ENCODE measurements at places on chromosomes 7 and 10. TPM values are rescaled to one million over a fixed set of nuclear protein-coding genes. Genes with fewer than 3 reads are reported as not detected.
A peak's percentile ranks its signal among the peaks of the same experiment; 100 is the strongest.

DNA sequence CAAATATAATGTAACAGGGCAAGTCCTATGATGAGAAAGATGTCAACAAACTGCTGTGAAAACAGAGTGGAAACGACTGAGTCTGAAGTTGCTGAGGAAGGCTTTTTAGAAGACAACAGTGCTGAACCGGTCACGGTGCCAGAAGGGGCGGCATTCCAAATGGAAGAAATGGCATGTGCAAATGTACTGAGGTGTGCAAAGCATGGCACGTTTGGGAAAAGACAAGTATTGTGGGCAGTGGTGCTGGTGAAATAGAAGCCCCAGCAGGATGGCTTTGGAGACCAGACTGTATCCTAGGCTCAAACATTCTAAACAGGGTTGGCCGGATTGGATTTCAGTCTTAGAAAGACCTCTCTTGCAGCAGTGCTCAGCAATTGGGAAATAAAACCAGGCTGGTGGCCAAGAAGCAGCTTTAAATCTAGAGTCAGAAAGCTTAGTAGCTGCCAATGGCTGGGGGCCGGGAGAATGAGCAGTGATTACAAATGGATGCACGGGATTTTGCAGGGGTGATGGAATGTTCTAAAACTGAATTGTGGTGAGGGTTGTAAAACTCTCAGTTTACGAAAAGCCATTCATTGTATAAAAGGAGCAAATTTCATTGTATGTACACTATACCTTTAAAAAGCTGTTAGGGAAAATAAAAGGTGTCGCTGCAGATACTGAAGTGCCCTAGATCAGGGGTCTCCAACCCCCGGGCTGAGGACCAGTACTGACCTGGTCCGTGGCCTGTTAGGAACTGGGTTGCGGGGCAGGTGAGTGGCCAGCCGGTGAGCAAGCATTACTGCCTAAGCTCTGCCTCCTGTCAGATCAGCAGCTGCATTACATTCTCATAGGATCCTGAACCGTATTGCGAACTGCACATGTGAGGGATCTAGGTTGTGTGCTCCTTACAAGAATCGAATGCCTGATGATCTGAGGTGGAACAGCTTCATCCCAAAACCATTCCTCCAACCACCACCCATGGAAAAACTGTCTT is 141.6 kb downstream of the HIBADH start:
- H3K4me3 ChIP-seq: no peak overlapping the region
- H3K36me3 ChIP-seq: peaks cover 3% of the 10 kb centered on the region
- H3K27me3 ChIP-seq: no peaks in the 10 kb centered on the region
- H3K4me1 ChIP-seq: no peaks in the 10 kb centered on the region
- no peak overlapping the region for H3K27ac ChIP-seq

DNA sequence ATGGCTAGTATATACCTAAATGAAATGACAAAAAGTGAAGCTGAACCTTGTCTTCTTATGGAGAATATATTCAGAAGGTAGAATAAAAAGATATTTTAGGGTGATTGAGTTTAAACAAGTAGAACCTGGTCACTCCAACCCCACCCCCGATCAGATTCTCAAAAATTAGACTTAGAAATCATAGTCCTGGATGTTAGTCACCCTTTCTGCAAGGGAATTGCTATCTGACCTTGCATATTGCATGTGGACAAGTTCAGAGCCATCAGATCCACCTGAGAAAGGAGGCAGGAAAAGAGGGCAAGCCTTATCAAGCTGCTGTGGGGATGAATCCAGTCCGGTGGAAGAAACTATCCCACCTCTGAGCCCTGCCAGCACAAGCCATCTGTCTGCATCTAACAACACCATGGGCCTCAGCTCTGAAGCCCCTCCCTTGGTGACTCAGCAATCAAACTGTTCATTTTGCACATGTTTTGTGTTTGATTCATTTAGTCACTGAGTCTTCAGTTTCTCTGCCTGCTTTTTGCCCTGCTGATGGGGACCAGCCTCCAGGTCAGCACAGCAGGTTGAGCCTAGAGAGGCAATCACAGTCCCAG is 727.3 kb downstream of the AUTS2 start:
- no peak for DNase-seq
- H3K36me3 ChIP-seq: no peaks in the 10 kb centered on the region
- H3K4me3 ChIP-seq: no peak overlapping the region
- peaks cover 7% of the 10 kb centered on the region for H3K4me1 ChIP-seq

DNA sequence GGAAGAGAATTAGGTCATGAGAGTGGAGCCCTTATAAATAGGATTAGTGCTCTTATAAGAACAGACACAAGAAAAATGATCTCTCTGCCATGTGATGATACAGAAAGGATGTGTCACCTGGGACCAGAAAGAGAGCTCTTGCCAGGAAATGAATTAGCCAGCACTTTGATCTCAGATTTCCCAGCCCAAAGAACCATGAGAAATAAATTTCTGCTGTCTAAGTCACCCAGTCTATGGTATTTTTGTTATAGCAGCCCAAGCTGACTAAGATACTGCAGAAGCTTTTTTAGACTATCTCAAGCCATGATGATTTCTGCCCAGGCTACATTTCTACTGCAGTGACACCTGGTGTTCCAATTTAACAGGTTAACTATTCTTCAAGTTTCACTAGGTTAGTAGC is 84.8 kb downstream of the RSU1 start:
- H3K27me3 ChIP-seq: no peaks in the 10 kb centered on the region
- no peak for DNase-seq
- no peaks in the 10 kb centered on the region for H3K4me1 ChIP-seq
- no peaks in the 10 kb centered on the region for H3K36me3 ChIP-seq
- H3K27ac ChIP-seq: no peak overlapping the region

- H3K4me1 ChIP-seq: no peaks in the 10 kb centered on the region
- DNase-seq: no peak
- H3K27ac ChIP-seq: no peak overlapping the region
- no peaks in the 10 kb centered on the region for H3K27me3 ChIP-seq
These were observed 169.0 kb upstream of the GPR26 start for GRCh38 chr10:123496996-123497660.

DNA sequence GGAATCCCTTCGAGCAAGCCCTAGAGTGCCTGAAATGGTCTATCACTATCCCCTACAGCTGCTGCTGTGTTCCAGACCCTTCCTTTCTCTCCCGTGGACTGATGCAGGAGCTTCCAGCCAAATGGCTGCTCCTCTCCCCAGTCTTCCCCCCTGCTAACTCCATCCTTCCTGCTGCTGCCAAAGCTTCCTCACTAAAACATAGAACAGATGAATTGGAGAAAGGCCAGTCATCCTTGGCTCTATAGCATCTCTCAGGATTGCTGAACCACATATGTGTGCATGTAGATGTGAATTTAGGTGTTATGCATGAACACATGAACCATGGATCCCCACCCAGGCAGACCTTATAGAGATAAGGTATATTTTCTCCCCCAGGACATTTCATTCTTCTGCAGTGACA is 60.7 kb downstream of the GPR26 start:
- no peak overlapping the region for H3K4me3 ChIP-seq
- H3K4me1 ChIP-seq: no peaks in the 10 kb centered on the region
- H3K27ac ChIP-seq: no peak overlapping the region
- no peaks in the 10 kb centered on the region for H3K27me3 ChIP-seq

GRCh38 chr10:114632869-114633715 is 25.0 kb downstream of the ABLIM1 start:
- no peaks in the 10 kb centered on the region for H3K27me3 ChIP-seq
- H3K4me3 ChIP-seq: no peak overlapping the region
- H3K4me1 ChIP-seq: peaks cover 47% of the 10 kb centered on the region
- no peaks in the 10 kb centered on the region for H3K36me3 ChIP-seq
- peak; percentile 85 for DNase-seq
- H3K27ac ChIP-seq: peak overlapping the region; percentile 95

Gene WEE2
- total RNA-seq: not detected

Gene PTN
- 6.8 TPM for total RNA-seq

All from thyroid gland (tissue), 4 donors.